ENCODE measurements at places on chromosomes 1 and 21.

DNA sequence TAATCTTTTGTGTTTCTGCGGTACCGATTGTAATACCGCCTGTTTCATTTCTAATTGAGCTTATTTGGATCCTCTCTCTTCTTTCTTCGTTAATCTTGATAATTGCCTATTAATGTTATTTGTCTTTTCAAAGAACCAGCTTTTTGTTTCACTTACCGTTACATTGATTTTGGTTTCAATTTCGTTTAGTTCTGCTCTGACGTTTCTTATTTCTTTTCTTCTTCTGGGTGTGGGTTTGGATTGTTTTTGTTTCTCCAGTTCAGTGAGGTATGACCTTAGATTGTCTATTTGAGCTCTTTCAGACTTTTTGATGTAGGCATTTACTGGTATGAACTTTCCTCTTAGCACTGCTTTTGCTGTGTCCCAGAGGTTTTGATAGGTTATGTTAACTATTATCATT, 9.4 kb downstream of the OR2M2 start:
- H3K27me3 ChIP-seq = no peaks in the 10 kb centered on the region
- no peak overlapping the region for H3K4me3 ChIP-seq
- DNase-seq = no peak
- no peak overlapping the region for H3K27ac ChIP-seq

- H3K27ac ChIP-seq = no peak overlapping the region
- H3K36me3 ChIP-seq = no peaks in the 10 kb centered on the region
- peaks cover 48% of the 10 kb centered on the region for H3K27me3 ChIP-seq
- no peak overlapping the region for H3K4me3 ChIP-seq
- H3K4me1 ChIP-seq = peaks cover 29% of the 10 kb centered on the region
- DNase-seq = no peak
Observed at GRCh38 chr1:154751690-154752089, 118.4 kb downstream of the KCNN3 start.

DNA sequence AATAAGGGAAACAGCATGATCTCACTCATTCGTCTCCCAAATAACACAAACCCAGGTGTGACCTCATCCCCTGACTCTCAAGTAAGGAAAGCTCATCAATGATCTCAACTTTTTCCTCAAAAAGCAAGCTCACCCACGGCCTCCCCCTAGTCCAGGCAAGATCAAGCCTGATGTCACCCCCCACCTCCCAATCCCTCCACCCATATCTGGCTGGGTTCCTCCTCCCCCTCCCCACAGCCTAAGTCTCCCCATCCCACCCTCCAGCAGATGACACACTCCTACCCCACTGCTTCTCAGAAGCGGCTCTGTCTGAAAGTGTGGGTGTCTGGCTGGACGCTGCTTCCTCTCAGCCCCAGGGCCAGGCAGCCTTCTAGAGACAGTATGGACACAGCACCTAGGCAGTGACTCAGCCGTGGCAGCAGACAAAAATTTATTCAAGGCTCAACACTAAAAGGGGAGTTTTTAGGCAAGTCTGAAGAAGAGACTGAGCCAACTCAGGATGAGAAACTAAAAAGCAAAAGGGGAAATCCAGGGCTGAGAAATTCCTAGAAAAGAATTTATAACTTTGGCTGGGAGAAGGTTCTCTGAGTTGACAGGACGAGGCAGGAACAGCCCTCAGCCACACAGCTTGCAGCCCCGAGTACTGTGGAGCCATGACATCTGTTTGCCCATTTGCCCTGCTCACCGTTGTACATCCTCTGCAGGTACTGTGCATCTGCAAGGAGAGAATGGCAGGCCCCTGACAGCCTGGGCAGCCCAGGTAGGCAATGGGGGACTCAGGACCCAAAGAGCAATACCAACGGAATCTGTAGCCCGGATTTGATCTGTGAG, 81.6 kb upstream of the LRRC8D start:
- peaks cover 2% of the 10 kb centered on the region for H3K27me3 ChIP-seq
- H3K4me3 ChIP-seq = no peak overlapping the region
- H3K4me1 ChIP-seq = no peaks in the 10 kb centered on the region
- no peak overlapping the region for H3K27ac ChIP-seq

DNA sequence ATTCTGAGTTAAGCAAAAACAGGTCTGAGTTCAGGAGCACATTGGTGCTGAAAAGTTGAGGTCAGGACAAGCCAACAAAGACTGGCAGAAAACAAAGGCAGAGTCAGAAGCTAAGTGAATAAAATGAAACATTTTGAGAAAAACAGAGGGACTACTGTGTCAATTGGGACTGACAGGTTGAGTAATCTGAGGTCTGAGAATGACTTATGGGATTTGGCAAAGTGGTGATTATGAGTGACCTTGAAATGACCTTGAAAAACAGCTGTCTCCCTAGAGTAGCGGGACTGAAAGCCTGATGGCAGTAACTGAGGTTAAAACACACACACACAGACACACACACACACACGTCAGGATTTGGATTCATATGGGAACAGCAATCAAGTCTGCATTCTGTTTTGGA, 8.8 kb upstream of the COG2 start:
- H3K4me1 ChIP-seq = no peaks in the 10 kb centered on the region
- H3K36me3 ChIP-seq = no peaks in the 10 kb centered on the region
- H3K27ac ChIP-seq = no peak overlapping the region
- no peak overlapping the region for H3K4me3 ChIP-seq
- H3K27me3 ChIP-seq = peaks cover 21% of the 10 kb centered on the region
- DNase-seq = no peak

GRCh38 chr1:107687849-107688753, 276.9 kb downstream of the VAV3 start:
- peaks cover 15% of the 10 kb centered on the region for H3K4me1 ChIP-seq
- DNase-seq = no peak
- H3K36me3 ChIP-seq = no peaks in the 10 kb centered on the region
- H3K4me3 ChIP-seq = no peak overlapping the region
- H3K27me3 ChIP-seq = no peaks in the 10 kb centered on the region
- H3K27ac ChIP-seq = no peak overlapping the region

Measured in neural crest cell (in vitro differentiated cells).